ENCODE measurements at places on chromosomes 7 and 10. TPM values are rescaled to one million over a fixed set of nuclear protein-coding genes. Genes with fewer than 3 reads are reported as not detected.

Gene FANK1
- 0.67 TPM for total RNA-seq

Gene SH3PXD2A
- 9.9 TPM for total RNA-seq

Gene PON1
- total RNA-seq = not detected

Gene SMKR1
- total RNA-seq = 2.3 TPM

Gene SEMA3C
- 1.3 TPM for total RNA-seq

Gene CALML5
- total RNA-seq = not detected

Gene OPN1SW
- not detected for total RNA-seq

Gene STYXL1
- total RNA-seq = 31.7 TPM

Gene SUGCT
- total RNA-seq = 2.7 TPM

Gene SRRM3
- not detected for total RNA-seq

Gene LIMK1
- 19.7 TPM for total RNA-seq

Gene PRKAR2B
- 5.0 TPM for total RNA-seq

Gene ACSM6
- total RNA-seq = not detected

Gene SEC61A2
- 12.9 TPM for total RNA-seq

Gene SEMA3E
- total RNA-seq = not detected

Gene PRSS2
- not detected for total RNA-seq

Gene ABCB4
- total RNA-seq = 0.27 TPM

Gene STX1A
- 11.2 TPM for total RNA-seq

Gene PTPRN2
- 1.3 TPM for total RNA-seq

Gene GRID2IP
- total RNA-seq = 0.24 TPM

Gene CALHM1
- total RNA-seq = not detected

Gene RBM17
- 144 TPM for total RNA-seq

Gene CYP17A1
- total RNA-seq = not detected

Gene SLC39A12
- not detected for total RNA-seq
